ENCODE measurements at places on chromosomes 2 and 18.
A peak's percentile ranks its signal among the peaks of the same experiment; 100 is the strongest.

- peak; percentile 39 for DNase-seq
These were observed 52.7 kb upstream of the CTLA4 start for GRCh38 chr2:203814661-203815540.

DNA sequence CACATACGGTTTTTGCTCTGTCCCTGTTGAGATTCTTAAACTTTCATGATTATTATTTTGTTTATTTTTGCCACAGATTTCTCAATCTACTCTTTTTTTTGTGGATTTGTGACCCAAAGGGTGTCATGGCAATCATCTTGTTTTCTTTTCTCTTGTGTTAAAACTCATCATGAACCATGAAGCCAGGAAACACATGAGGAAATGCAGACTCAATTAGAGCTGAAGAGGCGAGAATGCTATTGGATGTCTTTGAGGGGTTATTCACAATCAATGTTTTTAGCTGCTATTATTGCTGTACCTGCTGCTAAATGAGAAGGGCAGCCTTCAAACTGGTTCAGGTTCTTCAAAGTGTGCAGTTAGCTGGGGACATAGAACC, 99.5 kb upstream of the MMADHC start:
- DNase-seq, result no peak

DNA sequence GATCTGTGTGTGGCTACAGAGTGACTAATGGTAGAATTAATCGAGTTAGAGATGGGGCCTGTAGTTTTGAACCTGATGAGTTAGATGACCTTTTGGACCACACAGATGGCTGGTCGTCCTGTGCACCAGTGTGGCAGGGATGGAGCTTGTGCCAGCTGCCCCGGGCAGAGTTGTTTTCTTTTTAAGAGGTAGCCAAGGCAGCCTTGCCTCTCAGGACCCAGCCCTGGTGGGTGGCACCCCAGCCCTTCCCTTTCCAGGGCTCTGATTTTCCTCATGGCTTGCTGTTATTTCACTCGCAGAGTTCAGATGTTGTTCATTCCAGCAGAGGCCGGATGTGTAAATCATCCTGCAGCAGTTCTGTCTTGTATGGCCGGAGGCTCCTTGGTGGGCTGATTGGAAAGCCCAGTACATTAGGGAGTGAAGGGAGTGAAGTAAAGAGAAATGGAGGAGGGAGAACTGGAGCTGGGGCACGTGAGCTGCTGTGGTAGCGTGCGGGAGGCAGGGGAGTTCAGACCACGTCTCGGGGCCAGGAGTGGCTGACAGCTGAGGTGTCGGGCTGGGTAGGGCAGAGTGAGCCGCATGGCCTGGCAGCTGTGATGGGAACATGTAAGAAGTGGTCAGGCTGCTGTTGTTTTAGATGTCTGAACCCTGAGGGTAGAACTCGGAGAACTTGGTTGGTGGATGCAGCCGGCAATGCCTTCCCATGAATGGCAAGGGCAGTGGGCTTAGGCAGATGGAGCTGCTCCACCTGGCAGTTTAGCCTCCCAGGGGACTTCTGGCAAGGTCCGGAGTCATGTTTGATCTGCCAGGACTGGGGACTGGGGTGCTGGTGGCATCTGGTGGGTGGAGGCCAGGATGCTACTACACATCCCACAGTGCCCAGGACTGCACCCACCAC, 28.8 kb downstream of the ASAP2 start:
- DNase-seq, result no peak

DNA sequence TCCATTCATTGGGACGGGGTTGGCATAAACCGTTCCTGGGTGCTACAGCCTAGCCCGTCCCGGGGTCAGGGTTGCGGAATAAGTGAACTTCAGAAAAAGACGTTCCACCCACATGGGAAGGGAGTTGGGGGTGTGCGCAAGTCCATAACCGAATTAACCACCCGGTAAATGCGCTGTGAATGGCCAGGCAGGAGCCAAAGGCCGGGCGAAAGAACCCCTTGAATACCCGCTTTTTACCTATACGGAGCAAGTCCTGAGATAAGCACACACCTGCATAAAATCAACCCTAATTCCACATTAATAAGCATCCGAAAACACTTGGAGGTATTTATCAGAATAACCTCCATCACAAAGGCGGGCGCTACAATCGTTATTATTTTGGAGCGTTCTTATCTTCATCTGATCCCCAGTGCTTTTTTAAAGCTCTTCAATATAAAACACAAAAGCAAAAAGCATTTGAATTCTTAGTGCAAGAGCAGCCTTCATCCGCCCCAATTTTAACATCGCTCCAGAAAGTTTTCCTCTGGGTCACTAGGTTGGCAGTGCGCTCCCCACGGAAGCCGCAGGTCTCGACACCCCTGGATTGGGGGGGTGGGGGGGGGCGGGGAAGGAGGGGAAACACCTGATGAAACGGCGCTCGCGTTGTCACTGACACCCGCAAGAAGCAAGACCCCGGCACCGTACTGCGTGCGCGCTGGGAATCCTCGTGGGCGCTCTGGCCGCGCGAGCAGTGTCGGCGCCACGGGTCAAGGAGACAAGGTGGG, 1.2 kb downstream of the SATB2 start:
- DNase-seq, result no peak

- no peak for DNase-seq
These were observed 215.7 kb upstream of the PARD3B start for GRCh38 chr2:204329532-204329931.

DNA sequence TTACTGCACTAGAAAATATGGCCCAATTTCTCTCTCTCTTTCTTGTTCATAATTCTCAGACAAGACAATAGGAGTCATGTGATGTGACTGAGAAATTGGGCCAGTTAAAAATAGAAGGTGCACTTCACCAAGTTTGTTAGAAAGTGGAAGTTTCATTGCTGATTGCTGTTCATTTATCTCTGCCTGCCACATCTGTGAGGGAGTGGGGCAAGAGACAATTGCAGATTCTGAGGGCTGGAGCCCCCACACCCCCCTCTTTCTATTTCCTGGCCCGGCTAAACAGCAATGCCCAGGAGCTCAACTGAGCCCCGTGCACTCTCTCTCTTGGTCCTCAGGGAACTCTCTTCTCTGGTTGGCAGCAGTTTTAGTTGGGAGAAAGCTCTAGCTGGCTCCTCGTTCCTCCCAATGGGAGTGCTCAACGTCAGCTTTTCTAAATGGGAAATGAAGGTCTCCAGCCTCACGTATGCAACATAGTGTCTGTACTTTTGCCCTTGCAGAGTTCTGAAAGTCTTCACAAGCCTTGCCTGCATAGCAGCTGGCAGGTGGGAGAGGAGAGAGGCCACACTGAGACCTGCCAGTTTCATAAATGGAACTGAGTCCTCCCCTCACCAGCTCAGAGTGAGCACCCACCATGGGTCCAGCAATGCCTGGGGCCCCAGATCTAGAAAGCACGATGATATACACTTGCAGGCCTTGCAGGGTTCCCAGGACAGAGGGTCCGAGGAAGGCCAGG, 115.7 kb downstream of the MYCN start:
- DNase-seq, result no peak

DNA sequence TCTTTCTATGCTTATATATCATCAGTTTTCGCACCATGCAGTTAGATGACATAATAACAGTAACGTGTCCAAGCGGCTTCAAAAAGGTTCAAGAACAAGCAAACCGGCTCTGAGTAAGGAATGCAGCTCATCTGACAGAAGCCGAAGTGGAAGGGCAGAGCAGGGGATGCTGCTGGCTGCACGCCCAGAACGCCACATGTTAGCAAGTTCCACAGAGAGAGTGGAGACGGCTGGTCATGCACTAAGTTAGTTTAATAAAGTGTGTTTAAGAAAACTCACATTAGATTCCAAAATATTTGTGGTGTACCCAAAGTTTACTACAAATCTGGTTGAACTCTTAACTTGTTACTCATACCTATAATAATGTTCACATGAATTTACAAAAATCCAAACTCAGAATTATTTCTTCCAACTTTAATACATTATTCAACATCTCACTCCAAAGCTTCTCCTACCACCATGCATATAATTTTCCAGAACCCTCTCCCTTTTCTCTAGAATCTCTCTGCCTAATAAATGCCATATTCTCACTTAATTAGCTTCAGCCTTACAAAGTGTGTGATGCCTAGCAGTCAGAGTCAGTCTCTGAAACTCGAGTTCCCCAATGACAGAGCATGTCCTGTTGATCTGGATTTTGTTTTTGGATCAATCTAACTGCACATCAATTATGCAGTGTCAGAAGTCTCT, 170.0 kb downstream of the DNAH7 start:
- DNase-seq, result no peak

DNA sequence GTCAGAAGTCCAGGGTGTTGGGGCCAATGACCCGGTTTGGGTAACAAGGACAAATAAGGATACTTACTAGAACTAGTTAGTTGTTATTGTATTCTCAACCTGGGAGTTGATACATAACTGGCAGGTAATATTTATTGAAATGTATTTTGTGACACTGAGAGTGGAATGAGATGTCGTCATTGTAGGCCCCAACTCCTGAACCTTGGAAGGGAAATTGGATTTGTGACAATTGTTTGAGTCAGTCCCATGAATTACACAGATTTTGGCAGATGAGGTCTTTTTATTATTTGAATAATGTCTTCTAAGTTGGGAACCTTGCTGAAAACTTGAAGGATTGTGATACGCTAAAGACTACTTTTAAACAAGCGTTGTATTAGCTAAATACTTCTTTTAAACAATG, 5.1 kb downstream of the TIMM21 start:
- no peak for DNase-seq

DNA sequence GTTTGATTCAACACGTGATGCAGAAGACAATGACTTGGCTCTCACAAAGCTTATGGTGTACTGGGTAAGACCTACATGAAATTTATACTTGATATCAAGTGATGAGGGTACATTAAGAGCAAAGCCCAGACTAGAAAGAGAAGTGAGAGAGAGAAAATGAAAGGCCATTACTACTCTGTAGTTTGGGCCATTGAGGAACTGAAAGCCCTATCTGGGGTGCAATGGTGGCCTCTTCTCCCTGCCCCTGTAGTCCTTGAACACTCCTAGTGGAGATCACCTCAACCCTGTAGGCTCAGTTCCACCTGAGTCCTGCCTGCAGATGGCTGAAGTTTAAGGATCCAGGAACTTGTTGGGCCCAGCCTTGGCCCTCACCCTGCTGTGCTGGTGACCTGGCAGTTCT, 569.8 kb upstream of the MEX3C start:
- DNase-seq, result no peak

DNA sequence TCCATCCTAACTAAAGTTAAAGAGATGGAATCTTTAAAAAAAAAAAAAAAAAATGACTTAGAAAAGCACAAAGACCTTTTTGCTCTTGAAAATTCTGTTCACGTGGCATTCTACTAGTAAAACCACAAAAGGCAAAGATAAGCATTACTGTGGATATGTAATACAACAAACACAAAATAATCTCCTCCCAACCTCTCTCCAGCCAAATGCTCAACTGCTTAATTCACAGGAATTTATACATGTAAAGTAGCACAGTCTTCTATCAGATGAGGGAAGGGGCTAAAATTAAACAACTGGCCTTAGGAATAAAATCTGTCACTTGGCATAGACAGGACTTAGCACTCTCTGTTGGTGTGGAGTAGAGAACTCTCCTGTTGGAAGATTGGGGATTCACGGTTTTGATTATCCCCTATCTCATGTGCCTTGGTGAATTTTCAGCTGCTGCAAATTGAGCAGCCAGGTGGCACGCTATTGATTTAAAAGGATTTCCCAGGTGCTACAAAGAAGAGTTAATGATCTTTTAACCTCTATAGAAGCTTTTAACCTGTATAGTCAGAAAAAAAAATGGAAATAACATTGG, 57.4 kb downstream of the ATIC start:
- no peak for DNase-seq

- peak; percentile 39 for DNase-seq
These were observed 22.6 kb downstream of the DHRS9 start for GRCh38 chr2:169091761-169092519.

GRCh38 chr2:61463769-61464475, 7.0 kb downstream of the USP34 start:
- DNase-seq, result no peak

GRCh38 chr2:240508832-240509545, 48.8 kb downstream of the ANKMY1 start:
- no peak for DNase-seq

DNA sequence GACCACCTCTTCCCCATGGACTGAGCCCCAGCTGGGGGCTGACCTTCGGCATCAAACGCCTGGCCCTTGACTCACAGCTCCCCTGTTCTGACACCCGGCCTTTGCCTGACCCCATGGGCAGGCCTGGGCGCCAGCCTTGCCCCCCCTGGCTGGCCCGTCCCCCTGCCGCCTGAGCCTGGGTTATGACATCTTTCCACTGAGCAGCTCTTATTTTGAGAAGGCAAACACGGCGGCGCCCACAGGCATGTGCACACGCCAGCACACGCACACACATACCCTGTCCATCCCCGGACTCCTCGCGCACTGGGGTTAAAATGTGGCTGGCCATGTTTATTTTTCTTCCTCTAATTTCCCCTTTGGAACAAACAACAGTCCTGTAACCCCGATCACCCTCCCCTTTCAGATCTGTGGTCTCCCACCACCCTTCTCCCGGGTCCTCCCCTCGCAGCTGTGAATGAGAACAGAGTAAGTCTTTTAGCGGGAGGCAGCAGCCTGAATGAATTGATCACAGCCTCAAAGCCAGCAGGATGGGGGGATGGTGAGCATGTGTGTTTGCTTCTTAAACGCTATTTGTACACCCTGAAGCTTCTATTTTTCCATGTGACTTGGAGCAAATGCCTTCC, 11.8 kb upstream of the ATOH8 start:
- DNase-seq, result no peak

DNA sequence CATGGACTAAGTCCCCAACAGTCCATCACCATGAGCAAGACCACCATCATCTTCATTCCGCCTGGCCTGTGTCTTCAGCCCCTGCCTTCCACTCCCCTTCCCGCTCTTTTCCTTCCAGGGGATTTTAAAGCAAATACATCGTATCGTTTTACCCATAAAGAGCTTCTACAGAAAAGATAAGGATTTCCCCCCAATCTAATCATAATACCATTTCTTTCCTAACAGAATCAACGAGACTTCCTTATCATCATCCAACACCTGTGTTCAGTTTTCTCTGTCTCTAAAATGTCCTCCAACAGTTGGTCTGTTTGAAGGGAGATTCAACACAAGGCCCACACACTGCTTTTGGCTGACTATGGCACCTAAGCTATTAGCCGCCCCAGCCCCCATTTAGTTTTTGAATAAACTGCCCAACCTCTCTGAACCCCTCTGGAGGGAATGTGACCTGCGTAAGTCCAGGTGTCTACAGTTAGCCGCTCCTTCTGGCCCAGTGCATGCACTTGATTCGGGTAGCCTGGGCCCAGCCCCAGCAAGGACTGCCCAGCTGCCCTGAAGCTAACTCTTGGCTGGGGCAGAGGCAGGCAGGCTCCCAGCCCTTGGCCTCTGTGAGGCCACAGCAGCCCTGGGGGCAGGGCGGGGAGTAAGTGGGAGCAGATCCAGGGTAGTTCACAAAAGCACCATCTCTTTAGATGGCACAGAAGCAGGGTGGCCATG, 25.3 kb upstream of the SEMA4C start:
- no peak for DNase-seq

GRCh38 chr2:111185361-111186022, 64.8 kb downstream of the BCL2L11 start:
- no peak for DNase-seq
